ENCODE measurements at places on chromosomes 5 and 9.
A peak's percentile ranks its signal among the peaks of the same experiment; 100 is the strongest.

- DNase-seq, result no peak
Measured at GRCh38 chr5:151092762-151093161, 11.9 kb upstream of the TNIP1 start.

GRCh38 chr5:139974661-139975060 lies 68.4 kb downstream of the NRG2 start:
- no peak for DNase-seq

- peak; percentile 12 for DNase-seq
Measured at GRCh38 chr9:2622461-2623287, 1.1 kb downstream of the VLDLR start.

DNA sequence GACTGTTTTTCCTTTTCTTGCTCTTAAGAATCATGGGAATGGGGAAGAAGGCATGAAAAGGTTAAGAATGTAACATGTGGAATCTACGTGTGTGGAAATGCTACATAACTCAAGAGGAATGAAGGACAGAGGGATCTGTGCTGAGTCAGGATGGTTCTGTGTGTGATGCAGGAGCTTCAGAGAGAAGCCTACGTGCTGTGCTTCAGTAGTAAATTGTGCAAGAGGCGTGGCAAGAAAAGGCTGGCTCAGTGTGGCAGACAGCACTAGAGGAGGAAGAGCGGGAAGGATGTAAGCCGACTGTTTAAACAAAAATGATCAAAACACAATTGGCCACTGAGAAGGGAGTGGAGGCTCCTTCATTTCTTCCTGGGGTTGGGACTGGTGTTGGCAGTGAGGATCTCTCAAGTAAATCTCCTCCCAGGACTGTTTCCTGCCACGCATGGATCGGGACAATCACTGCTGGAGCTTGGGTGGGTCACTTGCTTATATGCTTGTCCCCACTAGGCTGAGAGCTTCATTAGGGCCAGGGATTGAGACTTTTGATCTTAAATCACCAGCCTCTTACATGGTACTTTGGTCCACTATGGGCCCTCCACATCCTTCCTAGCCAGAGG lies 59.4 kb upstream of the BASP1 start:
- DNase-seq, result no peak

GRCh38 chr5:74124826-74125225 lies 498.8 kb downstream of the ARHGEF28 start:
- DNase-seq, result no peak

GRCh38 chr5:143582176-143582575 lies 178.7 kb upstream of the NR3C1 start:
- DNase-seq, result no peak

- DNase-seq, result no peak
Measured at GRCh38 chr9:135480071-135480939, 723 bp downstream of the PPP1R26 start.

- DNase-seq, result no peak
Measured at GRCh38 chr9:38358390-38359296, 33.9 kb upstream of the ALDH1B1 start.

- DNase-seq, result no peak
Measured at GRCh38 chr9:35529161-35529823, 39.4 kb downstream of the RUSC2 start.

DNA sequence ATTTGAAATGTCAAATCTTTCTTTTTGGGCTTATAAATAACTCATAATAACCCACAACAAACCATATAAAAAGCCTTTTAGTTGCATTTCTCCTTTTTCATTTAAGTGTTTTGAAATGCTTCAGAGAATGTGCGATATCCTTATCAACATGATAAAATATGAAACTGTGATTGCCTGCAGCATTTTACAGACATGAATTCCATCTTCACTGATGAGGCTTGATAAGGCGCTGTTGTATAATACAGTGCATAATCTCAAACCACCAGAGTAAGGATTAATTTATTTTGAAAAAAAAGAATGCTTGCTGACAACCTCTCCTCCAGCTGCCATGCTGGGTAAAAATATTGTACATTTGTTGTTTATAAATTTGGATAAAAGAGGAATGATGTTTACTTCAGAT lies 216.8 kb downstream of the PBX3 start:
- no peak for DNase-seq

- no peak for DNase-seq
Measured at GRCh38 chr9:5628183-5628529, 751 bp upstream of the RIC1 start.

DNA sequence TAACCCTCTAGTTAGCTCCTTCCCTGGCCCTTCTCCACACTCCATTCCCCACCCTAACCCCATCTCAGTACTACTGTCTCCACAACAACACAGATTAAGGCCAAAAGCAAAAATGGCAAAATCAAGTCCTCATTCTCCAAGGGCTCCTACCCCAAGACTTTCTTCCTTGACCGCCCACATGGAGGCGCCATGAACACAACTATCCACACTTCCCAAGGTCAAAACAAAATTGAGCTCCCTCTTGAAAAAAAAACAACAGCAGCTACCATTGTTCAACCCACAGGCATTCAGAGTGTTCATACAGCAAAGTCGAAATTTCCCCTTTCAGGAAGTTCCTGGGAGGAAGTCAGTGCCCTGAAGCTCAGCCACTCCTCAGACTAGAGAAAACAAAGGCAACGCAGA lies 54.4 kb downstream of the GNAQ start:
- DNase-seq, result peak; percentile 31

DNA sequence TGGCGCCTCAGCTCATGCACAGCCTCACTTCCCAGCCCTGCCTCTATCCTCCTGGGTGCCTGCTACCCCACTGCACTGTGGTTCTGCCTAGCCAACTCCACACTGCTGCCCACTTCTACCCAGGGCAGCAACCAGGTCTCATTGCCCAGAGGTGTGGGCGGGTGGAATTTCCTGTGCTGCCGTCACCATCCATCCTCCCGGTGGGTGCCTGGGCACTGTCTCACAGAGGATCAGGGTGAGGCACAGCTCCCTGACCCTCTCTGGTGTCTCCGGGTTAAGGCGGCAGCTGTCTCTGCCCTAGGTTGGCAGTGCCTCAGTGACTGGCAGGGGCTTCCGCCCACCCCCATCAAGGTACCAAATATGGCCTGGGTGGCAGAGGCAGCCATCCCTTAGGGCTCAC lies 4.3 kb upstream of the MTMR12 start:
- DNase-seq, result no peak

GRCh38 chr9:136328011-136328621 lies 777 bp downstream of the GPSM1 start:
- DNase-seq, result no peak

- no peak for DNase-seq
Measured at GRCh38 chr5:111983459-111983858, 226.5 kb upstream of the NREP start.

GRCh38 chr5:16812448-16812847 lies 123.6 kb downstream of the MYO10 start:
- no peak for DNase-seq

DNA sequence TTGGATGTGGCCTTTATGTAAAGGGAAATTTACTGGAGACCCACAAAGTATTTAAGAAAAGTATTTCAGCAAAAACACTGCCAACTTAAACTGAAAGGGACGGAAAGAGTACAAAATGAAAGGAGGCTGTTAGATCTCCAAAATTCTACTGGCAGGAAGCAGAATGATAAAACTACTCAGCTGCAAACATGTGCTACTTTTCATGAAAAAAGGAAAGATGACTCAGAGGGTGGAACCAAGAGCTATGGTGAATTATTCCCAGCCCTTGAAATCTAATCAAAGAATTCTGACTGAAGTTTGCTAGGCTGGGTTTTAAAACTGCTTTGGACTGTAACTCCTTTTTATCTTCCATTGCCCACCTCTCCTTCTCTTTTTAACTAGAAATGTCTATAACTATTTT lies 58.6 kb upstream of the ZBED3 start:
- DNase-seq, result no peak

DNA sequence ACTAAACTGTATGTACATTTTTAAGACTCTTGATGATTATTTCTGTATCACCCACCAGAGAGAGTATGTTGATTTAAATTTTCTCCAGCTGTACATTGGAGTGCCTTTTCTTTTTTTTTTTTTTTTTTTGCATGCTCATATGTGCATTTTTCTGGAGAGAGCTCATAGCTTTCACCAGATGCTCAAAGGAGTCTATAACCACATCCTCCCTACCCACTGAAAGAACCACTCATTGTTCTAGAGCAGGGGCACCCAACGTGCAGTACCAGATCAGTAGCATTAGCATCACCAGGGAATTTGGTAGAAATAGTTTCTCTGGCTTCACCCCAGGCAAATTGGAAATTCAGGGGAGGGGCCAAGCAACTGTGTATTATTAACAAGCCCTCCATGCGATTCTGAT lies 53.9 kb upstream of the TMEM171 start:
- no peak for DNase-seq

Measured in activated T-cell treated with anti-CD3 and anti-CD28 coated beads for 48 hours (primary cell).